Posterior cingulate gyrus (tissue), 11 donors: ENCODE measurements at places on chromosomes 11 and 22.

- no peak for DNase-seq
Observed at GRCh38 chr11:77377734-77378133, 76.2 kb upstream of the GDPD4 start.

DNA sequence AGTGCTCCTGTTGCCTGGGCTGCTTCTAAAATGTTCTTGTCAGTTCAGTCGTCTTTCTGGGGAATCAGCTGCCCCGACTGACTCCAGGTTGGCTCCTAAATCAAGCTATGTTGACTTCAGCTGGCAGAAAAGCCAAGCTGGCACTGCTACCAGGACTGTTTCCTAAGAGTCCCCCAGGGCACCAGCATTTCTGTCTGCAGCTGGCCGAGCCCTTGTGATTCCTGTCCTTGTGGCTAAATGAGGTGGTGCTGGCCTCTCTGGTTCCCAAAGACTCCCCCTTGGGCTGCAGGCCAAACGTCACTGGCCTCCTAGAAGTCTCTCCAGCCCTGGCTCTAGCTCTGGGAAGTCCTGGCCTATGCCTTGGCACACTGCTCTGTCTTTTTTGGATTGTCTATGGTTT is 31.1 kb downstream of the GRAMD1B start:
- no peak for DNase-seq

GRCh38 chr11:19772480-19772879 is 59.8 kb downstream of the NAV2 start:
- no peak for DNase-seq

DNA sequence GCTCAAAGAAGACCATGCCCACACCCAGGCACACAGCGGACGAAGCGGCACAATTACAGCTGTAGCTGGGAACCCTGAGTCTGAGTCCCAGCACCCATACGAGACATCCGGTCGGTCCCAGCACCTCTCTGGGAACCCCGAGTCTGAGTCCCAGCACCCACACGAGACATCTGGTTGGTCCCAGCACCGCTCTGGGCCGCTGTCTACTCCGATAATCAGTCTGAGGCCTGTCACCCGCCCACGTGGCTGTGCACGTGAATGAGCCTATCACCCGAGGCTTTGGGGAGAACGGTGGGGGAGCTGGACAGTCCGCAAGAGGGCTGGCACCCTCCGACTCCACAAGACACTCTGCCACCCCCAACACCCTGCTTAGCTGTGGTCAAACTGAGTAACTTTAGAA is 6.2 kb downstream of the TTLL8 start:
- DNase-seq, result peak; percentile 57
